CD4-positive, CD25-positive, alpha-beta regulatory T cell (primary cell): ENCODE measurements at places on chromosomes 4 and X.

DNA sequence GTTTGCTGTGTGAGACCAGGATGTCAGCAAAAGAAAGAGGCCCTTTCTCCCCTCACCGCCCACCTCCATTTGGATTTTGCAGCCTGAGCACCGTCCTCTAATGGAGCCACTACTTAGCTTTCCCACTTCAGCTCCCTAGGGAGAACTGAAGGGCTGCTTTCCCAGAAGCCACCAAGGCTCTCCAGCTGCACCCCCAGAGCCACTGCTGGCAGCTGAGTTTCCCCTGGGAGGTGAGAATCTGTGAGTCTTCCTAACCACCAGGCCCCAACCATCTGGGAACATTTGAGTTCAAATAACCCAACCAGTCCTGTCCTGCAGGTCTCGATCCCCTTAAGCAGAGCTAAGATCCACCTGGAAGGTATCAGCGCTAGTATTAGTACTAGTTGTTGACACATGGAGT, 173.1 kb upstream of the USP9X start:
- DNase-seq: no peak

DNA sequence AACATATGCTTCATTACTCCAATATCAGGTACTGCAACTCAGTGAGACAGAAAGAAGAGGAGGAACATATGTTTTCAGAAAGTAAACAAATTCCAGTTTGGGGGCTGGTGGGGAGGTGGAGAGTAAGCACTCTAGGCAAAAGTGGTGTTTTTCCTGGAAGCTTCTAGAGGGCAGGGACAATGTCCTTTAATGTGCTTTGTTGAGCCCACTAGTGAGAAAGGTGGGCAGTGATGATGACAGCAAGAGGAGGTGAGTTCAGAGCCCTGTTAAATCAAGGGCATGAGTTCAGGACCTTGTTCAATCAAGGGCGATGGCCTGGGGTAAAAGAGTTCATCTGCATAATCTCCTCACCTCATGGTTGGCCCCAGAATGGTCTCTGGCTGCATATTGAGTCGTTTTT, 38.4 kb downstream of the GPC3 start:
- no peak for DNase-seq

GRCh38 chr4:48710446-48711209, 69.5 kb downstream of the FRYL start:
- DNase-seq: no peak

GRCh38 chrX:133314281-133314680, 96.1 kb upstream of the TFDP3 start:
- DNase-seq: no peak

- DNase-seq: no peak
Measured at GRCh38 chr4:25531272-25531671, 124.4 kb upstream of the SLC34A2 start.

- DNase-seq: no peak
Measured at GRCh38 chr4:7581477-7581876, 146.7 kb upstream of the PSAPL1 start.

DNA sequence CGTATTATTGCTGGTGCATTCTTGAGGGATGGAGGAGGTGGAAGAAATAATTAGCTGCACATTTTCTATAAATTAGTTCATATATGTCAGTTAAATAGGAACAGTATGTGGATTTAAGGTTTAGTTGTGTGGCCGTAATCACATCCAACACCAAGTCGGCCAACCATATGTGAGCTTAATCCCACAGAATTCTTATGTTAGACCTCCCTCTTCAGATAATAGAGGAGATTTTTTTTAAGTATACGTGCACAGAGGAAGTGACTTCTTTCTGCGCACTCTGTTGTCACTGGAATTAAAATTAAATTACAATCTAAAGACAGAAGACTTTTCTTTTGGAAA, 2.1 kb downstream of the SEPTIN11 start:
- DNase-seq: no peak

DNA sequence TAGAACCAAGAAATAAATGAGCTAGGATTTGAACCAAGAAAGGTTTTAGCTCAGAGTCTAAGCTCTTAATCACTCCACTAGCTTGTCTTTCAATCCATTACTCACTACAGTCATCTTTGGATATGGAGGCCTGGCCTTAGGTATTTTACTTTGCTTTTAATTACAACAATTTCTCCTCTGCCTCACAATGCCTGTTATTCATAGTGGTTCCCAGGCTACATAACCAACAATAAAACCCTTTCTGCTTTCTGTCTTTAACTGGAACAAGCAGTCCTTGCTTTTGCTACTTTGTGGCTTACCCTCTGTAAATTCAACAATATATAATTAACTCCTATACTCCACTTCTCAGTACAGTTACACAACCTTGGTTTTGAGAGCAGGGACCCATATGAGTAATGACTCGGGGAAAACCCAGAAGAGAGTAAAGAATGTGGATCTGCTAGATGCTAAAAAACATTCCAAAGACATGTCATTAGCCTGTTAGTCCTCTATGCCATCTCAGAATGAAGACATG, 94.7 kb upstream of the NAP1L5 start:
- no peak for DNase-seq

DNA sequence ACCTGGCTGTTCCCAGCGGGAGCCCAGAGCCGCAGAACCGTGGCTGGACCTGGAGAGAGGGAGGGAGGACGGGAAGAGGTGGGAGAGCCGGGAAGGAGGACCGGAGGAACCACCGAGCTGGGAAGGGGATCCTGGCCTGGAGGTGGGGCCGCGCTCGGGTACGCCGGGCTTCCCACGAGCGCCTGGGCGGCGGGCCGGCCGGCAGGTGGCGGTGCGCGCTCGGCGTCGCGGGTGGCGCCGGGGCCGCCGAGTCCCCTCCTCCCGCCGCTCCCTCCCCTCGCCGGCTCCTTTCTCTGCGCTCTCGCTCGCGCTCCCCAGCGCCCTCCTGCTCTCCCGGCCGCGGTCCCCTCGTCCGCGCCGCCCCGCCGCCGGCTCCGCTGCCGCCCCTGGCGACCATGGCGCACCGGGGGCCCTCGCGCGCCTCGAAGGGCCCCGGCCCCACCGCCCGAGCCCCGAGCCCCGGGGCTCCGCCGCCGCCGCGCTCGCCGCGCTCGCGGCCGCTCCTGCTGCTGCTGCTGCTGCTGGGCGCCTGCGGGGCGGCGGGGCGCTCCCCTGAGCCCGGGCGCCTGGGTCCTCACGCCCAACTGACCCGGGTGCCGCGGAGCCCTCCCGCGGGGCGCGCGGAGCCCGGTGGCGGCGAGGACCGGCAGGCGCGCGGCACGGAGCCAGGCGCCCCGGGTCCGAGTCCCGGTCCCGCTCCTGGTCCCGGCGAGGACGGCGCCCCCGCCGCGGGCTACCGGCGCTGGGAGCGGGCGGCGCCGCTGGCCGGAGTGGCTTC, at the start of gene SORCS2:
Gene SORCS2 (plus strand): TSS at position 287 of the 778 bp plus-strand sequence.
- no peak for DNase-seq

DNA sequence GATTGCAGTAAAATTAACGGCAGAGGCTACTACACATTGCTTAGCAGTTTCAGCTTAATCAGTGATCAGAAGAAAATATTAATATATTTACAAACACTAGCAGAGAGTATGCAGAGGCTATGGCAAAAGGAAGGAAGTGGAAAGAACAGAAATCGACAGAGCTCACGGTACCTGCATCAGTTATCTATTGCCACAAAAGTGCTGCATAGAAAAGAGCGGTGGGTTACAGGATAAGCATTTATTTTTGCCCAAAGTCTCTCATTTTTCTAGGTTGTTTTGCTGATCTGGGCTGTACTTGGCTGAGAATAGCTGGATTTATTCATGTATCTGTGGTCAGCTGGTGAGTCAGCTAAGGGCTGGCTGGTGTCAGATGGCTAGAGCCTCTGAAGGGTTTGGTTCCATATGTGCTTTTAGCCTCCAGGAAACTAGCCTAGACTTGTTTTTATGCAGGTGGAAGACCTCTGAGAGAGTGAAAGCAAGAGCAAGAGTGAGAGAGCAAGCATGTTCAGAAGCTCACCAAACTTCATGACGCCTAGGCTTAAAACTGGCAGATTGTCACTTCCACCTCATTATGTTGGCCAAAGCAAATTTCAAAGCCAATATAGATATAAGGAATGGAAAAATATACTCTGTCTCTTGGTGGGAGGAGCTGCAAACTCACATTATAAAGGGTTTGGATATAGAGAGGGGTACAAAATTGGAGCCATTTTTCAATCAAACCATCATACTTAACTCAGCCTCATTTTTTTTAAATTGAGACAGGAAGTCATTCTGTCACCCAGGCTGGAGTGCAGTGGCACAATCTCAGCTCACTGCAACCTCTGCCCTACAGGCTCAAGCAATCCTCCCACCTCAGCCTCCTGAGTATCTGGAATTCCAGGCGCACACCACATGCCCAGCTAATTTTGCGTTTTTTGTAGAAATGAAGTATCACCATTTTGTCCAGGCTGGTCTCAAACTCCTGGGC, 153.2 kb upstream of the RPL34 start:
- peak; percentile 81 for DNase-seq

GRCh38 chr4:98664959-98665358, 6.5 kb upstream of the TSPAN5 start:
- no peak for DNase-seq

DNA sequence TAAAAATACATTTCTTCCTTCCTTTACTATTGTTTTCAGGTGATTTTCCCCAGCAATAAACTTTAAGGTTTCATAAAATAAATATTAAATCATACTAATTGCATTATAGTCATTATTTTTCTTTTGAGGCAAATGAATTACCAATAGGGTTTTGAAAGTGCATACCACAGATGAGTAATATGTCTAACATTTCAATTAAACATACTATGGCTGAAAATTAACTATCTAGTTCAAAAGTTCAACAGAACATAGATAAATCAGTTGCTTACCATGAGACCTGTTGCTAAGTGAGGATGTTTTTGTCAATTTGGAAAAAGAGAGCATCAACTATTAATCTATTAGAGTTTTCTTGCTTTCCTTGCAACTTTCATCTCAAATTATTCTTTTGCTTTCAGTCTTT, 35.0 kb downstream of the NPY5R start:
- no peak for DNase-seq

DNA sequence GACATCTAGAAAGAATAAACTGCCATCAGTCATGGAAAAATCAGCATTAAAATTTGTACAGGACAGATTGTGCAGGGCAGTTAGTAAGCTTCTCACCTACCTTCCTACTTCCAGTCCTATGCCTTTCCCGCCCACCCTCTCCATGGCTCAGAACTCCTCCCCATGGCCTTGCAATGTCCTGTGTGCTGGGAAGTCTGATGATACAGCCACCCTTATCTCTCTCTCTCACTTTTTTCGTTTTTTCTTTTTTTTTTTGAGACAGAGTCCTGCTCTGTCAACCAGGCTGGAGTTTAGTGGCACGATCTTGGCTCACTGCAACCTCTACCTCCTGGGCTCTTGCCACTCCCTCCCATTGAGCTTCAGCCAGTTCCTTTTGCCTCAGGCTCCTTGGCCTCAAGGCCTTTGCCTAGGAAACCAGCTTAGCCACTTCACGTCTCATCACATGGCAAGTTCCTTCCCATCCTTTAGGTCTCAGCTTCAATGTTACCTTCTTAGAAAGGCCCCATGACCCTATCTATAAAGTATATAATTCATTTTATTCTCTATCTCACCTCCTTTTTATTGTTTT, 259.7 kb downstream of the NKX6-1 start:
- no peak for DNase-seq

GRCh38 chrX:8851231-8851886, 50.2 kb upstream of the FAM9A start:
- DNase-seq: no peak

DNA sequence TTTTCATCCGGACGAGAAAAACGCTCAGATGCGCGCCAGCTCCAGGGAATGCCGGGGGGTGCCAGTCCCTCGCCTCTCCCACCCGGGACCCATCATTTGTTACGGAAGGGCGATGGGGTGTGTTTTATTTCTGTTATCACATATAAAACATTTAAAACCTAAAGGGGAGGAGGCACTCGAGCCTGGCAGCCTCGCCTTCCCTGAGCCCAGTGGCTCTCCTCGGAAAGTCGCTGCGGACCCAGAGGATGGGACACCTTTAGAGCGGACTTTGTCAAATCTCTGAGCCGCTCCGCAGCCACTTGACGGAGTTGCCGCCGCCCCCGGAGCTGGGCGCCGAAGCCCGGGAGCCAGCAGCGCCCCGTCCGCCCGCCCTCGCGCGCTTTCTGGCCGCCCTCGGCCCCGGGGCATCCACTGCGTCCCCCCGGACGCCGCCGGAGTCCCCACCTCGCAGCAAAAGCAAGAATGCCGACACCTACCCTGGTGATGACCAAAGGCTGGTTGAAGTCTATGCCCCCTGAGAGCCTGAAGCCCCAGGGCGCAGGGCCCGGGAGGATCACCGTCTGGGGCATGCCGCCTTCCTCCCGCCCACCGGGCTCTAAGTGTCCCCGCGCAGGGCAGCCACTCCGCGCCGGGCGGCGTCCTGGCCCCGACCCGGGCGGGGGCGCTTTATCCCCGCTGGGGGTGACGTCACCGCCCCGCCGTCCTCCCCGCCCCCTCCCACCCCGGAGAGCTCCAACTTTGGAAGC, at the start of gene PDLIM3:
Gene PDLIM3 (minus strand): TSS at position 642 of the 746 bp plus-strand sequence. CDS start 73 bp downstream, at position 569.
- no peak for DNase-seq

GRCh38 chrX:132591719-132592275, 103.0 kb upstream of the MBNL3 start:
- no peak for DNase-seq

DNA sequence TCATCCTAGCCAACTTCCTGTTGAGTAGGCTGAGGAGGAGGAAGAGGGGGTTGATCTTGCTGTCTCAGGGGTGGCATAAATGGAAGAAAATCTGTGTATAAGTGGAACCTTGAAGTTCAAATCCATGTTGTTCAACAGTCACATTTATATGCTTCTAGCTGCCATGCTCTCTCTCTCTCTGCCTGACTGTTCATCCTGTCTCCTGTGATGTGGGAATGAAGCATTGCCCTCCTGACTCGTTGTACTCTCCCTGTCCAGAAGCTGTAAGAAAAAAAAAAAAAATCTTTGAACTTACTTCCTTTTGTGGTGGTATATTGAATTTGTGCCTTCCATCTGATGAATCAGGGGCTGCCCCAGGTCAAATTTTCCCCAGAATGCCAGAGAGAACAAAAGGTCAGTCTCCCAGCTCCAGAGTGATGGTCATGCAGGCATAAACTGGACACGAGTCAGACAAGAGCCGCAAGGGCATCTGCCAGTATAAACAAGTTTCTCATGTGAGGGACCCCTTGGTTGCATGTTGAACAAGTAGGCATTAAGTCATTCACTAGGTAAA, 257.0 kb downstream of the IDS start:
- DNase-seq: no peak

GRCh38 chrX:153867139-153867538, 18.8 kb downstream of the L1CAM start:
- no peak for DNase-seq
